ENCODE measurements at places on chromosomes 3 and 15.

DNA sequence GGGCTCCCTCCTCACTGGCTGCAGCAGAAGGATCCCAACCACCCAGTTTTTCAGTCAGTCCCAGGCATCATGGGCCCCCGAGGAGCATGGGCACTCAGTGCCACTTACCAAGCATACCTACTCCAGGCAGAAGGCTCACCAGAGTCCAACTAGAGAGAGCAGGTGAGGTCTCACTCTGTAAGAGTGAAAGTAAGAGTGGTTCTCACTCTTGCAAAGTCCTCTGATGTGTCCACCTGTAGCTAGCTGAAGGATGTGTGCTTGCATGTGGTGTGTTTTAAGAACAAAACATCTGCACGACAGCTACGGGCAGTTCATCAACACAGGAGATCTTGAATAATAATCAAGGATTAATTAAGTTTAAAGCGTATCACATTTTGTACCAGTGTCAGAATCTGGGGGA lies 49.7 kb downstream of the CCK start:
- no peak for DNase-seq

DNA sequence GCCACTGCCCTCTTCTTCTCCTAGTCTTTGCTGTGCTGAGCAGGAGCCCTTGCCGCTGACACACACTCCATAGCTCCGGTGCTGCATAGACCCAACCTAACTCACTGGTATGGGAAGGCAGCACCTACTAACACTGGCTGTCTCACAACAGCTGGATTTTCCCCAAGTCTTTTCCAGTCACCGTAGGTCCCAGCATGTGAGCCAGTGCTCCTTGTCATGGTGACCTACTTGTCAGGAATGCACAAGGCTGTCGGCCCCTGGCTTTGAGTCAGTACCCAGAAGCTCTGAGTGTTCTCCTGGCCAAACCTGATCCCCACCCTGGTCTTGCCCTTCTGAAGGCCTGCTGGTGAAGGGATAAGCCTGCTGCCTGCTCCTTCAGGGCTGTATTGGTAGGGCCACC lies 25.7 kb downstream of the AMOTL2 start:
- DNase-seq: no peak

DNA sequence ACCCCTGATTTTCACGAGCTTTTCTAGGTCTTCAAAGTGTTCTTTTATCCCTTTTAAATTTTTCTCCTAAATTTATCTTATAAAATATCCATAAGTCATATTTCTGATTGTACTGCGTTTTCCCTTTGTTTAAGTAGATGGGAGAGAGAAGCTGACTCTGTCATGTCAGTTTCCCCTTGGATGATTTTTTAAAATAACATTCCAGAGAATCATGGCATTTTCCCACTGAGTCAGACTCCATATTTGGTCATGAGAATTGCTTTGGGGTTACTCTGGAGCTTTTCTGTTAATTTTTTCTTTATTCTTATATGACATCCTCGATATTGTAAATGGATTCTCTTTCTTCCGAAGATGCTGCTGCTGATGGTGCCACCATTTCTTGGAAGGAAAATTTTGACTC lies 28.6 kb upstream of the UMPS start:
- DNase-seq: no peak

DNA sequence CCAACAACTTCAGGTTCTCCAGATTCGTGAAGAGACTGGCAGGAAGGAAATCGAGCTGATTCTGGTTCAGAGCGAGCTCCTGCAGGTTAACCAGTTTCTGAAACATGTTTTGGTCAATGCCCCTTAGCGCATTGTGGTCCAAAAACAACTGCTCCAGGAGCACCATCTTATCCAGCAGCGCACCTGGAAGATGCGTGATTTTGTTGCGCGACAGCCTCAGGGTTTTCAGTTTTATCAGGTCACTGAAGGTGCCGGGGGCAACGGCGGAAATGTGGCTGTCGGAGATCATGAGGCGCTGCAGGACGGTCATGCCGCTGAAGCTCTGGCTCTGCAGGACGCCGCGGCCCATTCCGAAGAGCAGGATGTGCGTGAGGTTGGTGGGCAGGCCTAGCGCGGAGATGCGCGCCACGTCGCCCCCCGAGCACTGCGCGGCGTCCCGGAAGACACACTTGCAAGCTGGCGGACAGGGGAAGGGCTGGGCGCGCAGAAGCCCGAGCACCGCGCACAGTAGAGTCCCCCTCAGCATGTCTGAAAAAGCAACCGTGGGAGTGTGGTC lies 1.2 kb downstream of the GP5 start:
- no peak for DNase-seq

DNA sequence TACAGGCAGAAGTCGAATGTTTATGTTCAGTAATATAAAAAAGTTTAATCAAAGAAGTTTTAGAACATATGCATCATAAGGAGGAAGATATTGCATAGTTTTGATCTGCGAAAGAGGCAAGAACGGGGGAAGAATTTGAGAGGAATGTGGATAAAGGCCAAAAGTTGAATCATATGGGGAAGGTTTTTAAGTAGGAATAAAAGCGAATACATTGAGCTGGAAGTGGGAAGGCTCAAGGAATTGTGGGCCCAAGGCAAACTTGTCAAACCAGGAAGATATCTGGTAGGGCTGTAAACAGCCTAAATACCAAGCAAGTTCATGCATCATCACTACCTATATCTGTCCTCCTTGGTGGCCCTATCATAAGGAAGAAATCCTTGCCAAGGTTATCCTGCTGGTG lies 186.9 kb downstream of the MAGI1 start:
- no peak for DNase-seq

DNA sequence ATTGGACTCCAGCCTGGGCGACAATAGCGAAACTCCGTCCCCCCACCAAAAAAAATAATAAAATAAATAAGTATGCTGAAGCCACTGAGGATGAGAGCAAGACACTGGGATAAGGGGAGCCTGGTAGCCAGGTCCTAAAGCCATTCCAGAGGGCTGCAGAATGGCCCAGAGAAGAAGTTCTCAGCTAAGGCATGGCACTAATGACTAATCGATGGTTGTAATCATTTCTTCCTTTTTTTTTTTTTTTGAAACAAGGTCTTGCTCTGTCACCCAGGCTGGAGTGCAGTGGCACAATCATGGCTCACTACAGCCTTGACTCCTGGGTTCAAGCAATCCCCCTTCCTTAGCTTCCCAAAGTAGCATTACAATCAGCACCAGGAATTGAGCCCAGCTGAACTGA lies 25.6 kb upstream of the ZNF774 start:
- no peak for DNase-seq

DNA sequence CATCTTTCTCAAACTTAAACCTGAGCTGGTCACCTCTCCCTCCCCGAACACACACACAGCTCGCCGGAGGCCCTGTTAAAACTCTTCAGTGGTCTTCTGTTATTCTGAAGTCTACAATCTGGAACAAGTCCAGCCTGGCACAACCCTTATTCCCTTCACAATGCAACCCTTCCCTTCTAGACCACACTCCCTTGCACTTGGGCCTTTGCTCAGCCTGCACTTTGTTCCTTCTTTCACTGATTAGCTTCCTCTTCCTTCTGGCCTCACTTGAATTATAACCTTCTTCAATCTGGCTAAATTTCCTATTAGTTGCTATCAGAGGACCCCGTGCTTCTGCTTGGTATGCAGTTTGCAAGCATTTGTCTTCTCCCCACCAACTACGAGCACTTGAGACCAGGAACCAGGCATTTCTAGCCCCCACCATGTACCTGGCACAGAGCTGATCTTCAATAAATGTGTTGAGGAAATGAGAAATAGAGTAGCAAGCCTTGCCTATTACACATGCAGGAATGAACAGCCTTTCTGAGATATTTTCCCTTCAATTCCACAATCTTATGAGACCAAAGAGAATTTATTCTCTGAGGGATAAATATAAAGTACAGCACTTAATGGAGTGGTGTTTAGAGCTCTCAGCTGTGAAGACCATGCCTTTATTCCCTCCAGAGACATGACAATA lies 663.1 kb upstream of the ADAMTS9 start:
- DNase-seq: no peak

- no peak for DNase-seq
Observed at GRCh38 chr3:33004205-33004604, 52.8 kb downstream of the CCR4 start.

DNA sequence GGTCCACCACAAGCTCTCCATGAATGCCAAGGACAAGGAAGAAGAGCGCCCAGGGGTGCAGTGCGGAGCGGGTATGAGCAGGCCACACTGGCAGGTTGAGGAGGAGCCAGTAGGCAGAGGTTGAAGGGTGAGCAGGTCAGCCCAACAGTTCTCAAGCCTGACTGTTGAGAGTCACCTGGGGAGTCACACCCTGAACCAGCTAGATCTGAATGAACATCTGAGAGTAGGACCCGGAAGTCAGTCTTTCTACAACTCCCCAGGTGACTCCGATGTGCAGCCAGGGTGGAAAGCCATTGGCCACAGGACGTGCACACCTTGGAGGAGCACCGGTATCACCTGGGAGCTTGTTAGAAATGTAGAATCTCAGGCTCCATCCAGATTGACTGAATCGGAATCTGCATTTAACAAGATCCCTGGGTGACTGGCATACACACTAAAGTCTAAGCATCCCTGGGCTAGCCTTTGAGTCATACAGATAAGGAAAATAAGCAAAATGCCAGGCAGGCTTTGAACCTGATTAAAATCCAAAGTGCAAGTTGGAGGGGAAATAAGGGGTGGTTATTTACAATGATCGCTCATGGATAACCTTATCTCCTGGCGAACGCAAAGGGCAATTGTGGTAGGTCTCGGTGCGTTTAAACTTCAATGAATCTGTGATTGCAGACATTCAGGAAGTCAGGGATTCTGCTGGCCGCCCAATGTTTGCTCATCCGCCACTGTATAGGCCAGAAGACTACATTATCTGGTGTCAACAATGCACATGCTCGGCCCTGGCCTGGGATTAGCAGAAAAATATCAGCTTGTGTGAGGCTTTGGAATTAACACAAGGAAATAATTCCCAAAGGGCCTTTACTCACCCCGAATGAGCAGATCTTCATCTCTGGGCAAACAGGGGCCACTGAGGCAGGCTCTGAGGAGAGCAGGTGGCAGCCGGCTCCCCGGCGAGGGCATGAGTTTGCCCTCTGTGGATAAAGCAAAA lies 11.7 kb upstream of the LYZL4 start:
- no peak for DNase-seq

DNA sequence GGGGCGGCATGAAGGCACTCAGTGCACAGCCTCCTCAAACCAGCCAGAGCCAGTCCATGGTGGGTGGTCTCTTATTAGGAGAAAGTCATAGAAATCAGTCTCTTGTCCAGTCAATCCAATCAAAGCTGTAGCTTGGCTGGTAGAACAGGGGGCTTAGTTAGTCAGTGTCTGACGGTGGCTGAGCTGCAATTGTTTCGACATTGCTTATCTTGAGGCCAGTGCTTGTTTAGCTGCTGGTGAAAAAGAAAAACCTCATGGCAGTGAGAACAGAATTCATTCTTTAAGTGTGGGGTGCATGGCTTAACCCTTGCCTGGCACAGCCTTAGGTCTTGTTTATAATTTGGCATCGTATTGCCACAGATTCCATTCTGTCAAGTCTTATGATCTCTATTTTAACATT lies 53.9 kb downstream of the FGD5 start:
- no peak for DNase-seq

GRCh38 chr15:78841376-78841706 lies 30.1 kb upstream of the ADAMTS7 start:
- no peak for DNase-seq

DNA sequence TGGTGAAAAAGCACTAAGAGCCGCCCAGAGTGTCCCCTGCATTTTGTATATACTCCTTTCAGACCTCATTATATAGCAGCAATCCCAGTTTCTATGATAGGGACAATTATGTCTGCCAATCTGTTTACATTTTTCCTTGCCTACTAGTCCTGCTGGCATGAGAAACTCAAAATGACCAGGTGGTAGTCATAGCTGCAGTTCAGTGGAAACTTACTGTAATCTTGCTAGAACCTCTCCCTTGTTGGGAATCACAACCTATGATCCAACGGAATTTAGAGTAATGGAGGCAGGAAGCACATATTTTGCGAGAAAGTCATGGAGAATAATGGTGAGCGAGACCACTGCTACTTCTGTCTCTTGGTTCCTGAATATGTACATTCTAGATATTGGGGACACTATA lies 28.6 kb upstream of the MINAR1 start:
- DNase-seq: no peak

DNA sequence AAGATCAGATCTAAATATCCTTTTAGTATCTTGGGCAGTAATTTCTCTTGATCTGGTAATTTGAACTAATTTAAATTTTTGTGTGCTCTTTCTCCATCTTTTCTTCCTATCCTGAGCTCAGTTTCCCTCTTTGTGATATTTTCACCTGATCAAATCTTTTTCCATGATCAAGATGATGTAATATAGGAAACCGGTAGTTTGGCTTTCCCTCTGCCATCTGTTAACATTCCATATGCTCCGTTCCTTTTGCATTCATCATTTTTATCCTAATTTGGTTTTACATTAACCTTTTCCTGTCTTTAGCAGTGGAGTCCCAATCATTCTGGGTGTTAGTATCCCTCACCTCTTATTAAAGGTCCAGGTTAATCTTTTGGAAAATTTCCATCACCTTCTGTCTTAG lies 5.9 kb upstream of the ABHD6 start:
- DNase-seq: no peak

GRCh38 chr3:169072494-169072893 lies 591.0 kb downstream of the MECOM start:
- no peak for DNase-seq

DNA sequence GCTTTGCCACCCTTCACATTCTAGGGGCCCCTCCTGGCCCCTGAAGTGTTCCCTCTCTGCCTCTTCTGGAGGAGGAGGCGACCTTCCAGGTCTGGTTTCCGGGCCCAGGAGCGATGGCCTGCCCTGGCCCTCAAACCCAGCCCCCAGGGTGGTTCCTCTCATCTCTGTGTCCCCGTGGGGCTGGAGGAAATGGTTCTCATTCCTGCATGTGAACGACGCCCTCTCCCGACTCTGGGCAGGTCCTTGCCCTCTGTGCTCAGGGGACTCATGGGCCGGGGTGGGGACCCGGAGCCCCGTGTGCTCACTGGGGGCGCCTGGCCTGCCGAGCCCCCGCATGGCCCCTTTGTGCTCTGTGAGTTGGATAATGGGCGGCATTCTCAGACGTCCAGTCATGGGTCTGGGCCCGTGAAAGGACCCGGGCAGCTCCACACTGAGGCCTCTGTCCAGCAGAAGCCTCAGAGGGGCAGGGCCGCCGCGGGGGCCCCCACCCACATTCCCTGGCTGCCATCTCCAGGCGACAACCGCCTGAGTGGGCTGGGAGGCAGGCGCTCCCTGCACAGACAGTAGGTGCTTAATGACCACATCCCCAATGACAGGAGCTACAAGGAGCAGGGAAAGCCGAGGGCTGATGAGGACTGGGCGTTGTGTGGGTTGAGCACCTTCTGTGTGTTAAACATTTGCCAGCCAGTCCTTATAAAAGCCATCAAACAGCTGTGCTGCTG lies 5.5 kb upstream of the PLXND1 start:
- no peak for DNase-seq

- DNase-seq: no peak
Observed at GRCh38 chr3:12289524-12289923, 654 bp downstream of the PPARG start.

Data from T-helper 17 cell (primary cell).